ENCODE measurements at places on chromosomes 4 and X.

GRCh38 chr4:151957153-151957552, 196.3 kb upstream of the GATB start:
- DNase-seq = no peak

GRCh38 chr4:108008721-108009120, 19.0 kb downstream of the HADH start:
- no peak for DNase-seq

- DNase-seq = no peak
Observed at GRCh38 chrX:11210415-11210801, 82.8 kb upstream of the AMELX start.

GRCh38 chr4:53556651-53557050, 34.6 kb downstream of the LNX1 start:
- no peak for DNase-seq

GRCh38 chrX:98501426-98501825, 1617.7 kb downstream of the RPA4 start:
- DNase-seq = no peak

DNA sequence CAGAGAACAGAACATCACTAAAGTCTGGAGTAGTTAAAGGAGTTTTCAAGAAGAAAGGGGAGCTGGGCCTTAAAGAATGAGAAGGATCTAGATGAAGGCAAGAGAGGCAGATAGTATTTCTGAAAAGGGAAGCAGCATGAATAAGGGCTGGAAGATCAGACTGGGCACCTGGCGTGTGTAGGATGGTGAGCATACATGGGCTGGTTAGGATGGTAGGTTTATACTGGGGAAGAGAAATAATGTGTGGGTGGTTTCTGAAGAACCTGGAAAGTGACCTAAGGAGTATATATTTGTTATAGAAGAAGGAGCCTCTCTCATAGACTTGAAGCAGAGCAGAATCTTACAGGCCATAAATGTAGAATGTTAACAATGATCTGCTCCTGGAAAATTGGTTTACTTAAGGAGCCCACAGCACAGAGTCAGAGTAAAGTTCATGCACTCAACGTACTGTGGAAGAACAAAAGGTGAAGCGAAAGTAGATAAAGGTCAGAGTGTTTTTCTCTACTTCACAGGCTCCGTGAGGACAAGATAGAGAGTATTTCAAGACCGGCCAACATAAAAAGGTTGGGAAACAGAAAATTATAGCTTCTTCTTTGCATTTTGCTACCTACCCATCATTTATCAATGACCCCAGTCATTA, 35.8 kb downstream of the MBNL3 start:
- no peak for DNase-seq

- DNase-seq = no peak
Observed at GRCh38 chrX:115632455-115632854, 71.5 kb downstream of the PLS3 start.
